ENCODE measurements at places on chromosomes 12 and 14.

GRCh38 chr12:108143144-108143543 is 14.1 kb downstream of the WSCD2 start:
- no peak for DNase-seq

- DNase-seq = no peak
These were observed 77.2 kb upstream of the PRICKLE1 start for GRCh38 chr12:42666671-42667243.

DNA sequence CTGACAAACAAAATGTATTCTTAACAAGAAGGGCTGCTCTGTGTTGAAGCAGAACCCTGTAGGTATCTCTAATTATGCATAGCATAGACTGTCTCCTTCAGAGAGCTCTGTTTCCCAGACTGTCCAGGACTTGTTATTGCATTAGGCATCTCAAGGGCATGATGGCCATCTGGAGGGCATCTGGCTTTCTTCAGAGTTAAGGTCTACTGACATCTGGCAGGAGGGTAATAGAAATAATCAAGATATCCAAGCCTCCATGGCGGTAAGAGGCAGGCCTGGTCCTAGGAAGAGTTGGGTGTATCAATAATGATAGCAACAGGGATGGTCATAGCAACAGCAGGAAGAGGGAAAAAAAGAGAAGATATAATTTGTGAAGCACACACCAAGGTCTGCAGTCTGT is 161.2 kb downstream of the TTC8 start:
- DNase-seq = no peak

DNA sequence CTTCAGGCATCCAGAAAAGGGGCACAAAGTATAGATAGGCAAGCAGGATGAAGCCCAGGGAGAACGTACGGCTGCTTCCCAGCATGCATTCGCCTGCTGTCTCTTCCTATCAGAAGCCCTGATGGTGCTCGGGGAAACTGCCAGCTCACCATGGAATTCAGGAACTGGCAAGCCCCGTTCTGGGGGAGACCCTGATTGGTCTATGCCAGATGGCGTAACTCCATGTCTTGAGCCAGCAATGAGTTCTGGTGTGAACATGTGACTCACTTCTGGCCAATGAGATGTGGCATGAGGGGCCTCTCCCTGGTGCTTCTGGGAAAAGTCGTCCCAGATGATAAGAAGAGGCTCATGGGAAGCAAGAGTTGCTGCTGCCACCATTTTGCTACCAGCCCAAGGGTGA is 270.8 kb downstream of the BCL11B start:
- no peak for DNase-seq

- no peak for DNase-seq
These were observed 778 bp downstream of the SLC8B1 start for GRCh38 chr12:113333877-113334785.

DNA sequence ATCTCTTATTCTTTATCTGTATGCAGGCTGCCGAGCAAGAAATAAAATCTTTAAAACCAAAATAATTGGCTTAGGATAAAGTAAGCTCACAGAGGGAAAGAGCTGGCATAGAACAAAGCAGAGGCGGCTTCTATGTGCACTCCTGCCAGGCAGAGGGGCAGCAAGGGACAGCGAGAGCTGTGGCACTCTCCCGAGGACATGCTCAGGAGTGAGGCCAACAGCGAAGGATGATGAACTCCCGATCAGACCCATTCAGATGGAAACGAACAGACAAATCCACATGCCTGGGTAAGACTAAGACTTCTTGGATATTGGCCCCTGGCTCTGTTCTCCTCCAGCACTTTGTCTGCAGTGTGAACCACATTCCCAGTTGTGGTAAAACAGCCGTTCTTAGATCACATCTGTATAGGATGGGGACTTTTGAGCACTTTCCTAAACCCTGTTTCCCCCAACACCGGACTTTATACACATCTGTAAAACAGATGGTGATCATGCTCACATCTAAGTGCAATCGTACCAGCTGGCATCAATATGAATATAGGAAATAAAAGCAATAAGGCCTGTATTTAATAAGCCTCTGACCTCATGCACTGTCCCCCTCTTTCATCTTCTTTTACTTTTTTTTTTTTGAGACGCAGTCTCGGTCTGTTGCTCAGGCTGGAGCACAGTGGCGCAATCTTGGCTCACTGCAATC is 134.1 kb downstream of the PPM1H start:
- no peak for DNase-seq

GRCh38 chr12:70243510-70244371 is 508 bp downstream of the CNOT2 start:
- no peak for DNase-seq

- DNase-seq = no peak
These were observed 86.7 kb upstream of the FZD10 start for GRCh38 chr12:130075497-130076076.

- DNase-seq = no peak
These were observed at the start of gene CD4 for GRCh38 chr12:6788972-6789924. CD4 (plus strand) TSS chr12:6789528; CDS start chr12:6800139, 10,611 bp downstream.

DNA sequence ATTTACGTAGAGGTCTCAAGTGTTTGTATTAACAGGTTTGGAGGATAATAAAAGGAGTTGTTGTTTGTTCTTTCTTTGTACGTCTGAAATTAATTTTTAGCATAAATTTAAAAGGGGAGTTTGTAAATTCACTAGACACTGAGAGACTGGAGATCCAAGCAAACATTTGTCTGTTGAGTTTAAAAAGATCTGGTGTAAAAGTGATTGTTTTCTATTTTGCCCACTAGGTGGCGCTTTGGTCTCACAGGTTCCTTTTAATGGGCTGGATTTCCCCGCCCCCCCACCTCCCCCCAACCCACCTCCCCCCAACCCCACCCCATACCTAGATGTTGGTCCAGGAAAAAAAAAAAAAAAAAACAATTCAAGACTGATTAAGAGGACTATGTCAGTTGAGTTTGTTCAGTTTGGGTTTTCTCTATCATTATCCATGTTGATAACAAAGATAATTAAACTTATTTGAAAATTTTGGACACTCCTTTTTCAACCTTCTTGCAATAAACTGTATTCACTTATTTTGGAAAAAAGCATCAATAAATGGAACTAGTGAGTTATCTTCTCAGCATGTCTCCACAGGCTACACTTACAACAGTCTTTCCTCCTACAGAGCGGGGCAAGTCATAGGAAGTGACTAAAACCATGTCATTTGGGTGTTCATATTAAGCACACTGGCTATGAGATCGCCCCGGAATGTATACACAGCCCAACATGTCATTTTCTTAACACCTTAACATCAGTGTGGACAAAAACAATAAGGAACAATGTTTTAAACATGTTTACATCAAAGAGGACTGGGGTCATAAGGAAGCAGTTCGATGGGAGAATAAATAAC is 841.1 kb downstream of the NRXN3 start:
- no peak for DNase-seq

- no peak for DNase-seq
These were observed 127.3 kb upstream of the HIF1A start for GRCh38 chr14:61567838-61568571.

- DNase-seq = no peak
These were observed 98.7 kb upstream of the PLXNC1 start for GRCh38 chr12:94049718-94050117.

- DNase-seq = no peak
These were observed 28.1 kb downstream of the CRADD start for GRCh38 chr12:93705237-93705636.

DNA sequence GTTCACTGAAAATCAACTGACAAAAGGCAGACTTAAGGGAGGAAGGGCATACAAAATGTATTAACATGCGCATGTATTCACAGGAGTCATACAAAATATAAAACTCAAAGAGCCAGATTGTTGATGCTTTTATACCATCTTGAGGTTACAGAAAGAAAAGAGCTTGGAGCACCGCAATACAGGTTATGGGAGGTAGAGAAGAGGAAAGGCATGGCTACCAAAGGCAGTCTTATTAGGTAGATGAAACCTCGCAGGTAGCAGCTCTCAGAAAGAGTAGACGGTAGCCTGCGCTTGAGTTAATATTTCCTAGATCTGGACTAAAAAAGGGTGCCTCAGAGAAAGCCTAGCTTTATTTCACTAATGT is 69.0 kb upstream of the DHRS4 start:
- DNase-seq = no peak

GRCh38 chr12:39795481-39795880 is 175.9 kb upstream of the ABCD2 start:
- no peak for DNase-seq

- DNase-seq = no peak
These were observed 55.3 kb downstream of the LRCOL1 start for GRCh38 chr12:132554845-132555630.

DNA sequence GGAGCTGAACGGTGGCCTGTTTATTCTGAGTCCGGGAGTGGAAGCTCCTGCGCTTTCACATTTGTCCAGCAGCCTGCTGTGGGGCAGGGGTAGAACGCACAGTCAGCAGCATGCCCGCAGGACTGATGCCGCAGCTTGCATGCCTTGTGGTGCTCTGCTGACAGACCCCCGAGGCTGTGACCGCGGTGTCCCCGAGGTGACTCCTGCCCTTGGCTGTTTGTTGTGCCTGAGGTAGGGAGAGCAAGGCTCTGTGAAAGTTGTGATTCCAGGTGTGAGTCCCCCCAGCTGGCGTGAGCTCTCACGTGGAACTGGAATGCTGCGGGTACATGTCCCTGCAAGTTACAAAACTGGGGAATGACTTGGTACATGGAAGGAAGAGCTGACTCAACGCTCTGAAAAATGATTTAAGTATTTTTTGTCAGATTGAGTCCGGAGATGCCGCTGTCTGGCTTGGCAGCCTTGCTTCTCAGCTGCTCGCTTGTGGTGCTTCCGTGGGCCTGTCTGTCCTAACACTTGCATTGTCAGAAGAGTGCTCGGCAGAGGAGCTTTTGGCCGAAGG is 18.1 kb downstream of the MLXIP start:
- no peak for DNase-seq

GRCh38 chr12:59115995-59116394 is 195.7 kb upstream of the LRIG3 start:
- no peak for DNase-seq

DNA sequence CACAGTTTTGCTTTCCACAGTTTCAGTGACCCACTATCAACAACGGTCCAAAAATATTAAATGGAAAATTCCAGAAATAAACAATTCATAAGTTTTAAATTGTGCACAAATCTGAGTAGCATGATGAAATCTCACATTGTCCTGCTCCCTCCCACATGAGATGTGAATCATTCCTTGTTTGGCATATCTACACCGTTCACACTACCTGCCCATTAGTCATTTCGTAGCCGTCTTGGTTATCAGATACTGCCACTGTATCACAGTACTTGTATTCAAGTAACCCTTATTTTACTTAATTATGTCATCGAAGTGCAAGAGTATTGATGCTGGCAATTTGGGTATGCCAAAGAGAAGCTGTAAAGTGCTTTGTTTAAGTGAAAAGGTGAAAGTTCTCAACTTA is 145.3 kb downstream of the SLC5A8 start:
- no peak for DNase-seq

- DNase-seq = no peak
These were observed 254.4 kb downstream of the DAD1 start for GRCh38 chr14:22334627-22335026.

DNA sequence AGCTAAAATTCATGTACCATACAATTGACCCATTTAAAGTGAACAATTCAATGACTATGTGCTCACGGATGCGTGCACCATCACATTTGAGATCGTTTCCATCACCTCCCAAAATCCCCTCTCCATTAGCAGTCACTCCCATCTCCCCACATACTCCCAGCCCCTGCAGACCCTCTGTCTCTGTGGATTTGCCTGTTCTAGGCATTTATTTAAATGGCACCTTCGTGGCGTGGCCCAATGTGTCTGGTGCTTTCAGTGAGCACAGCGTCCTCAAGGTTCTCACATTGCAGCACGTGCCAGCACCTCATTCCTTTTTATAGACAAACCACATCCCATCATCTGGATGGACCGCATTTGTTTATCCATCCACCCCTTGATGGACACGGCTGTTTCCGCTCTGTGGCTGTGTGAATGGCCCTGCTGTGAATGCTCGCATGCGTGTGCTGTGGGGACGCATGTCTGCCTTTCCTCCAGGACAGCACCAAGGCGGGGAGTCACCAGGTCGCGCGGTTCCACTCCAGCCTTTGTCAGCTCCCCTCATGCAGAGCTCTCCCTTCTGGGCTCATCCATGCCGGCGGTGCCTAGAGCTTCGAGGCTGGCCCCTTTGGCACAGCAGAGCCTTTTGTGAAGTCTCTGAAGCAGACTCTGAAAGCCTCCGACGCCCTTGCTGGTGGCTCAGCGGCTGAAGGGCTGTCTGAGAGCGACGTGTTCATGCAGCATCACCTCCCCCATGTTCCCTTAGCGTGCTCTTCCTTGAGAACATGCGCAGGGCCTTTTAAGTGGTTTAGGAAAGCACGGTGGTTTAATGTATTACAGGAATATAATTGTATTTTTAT is 184.4 kb downstream of the KIF26A start:
- DNase-seq = no peak

DNA sequence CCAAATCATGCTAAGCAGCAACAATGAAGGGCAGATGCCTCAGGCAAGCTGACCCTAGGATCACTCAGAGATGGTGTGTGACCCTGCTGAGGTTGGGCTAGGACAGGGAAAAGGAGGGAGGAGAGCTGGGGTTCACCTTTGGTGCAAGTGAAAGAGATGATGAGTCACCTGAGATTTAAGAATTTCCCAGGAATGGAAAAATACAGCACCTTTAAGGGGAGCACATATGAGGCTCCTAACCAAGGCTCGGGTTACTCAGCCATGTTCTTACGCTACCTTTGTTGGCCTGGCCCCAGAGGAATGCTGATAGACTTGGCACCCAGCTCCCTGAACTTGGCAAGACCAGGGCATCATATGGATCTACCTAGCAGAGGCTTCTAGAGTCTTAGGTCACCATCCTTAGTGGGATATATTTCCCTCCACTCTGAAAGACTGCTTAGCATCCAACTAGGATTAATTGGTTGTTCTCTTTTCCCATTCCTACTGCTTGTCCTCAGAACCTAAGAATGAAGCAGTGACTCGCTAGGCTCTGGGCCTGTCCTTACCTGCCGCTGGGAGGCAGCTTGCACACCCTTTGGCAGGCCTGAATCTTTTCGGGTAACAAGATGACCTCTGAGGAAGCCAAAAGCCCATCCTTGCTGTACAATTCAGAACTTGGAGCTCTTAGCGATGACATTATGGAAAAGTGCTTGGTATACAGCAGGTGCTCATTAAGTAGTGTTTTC is 4.0 kb upstream of the NAA25 start:
- DNase-seq = no peak

DNA sequence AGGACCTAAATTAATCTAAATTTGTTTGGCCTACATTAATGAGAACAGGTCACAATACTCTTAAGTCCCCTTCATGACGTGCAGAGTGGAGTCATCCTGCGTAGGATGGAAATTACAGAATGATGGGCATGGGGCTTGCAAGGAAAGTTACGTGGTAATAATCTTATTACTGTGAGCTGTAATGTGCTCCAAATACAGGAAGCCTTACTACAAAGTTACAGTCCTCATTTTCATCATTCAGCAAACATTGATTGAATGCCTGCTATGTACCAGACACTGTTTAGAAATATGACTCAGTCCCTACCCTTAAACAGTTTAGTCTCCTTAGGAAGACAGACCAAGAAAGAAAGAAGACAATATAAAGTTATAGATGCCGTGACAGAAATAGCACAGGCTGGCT is 9.4 kb downstream of the HIGD1C start:
- no peak for DNase-seq

GRCh38 chr14:74932401-74932901 is 9.4 kb upstream of the RPS6KL1 start:
- no peak for DNase-seq

Measured in NCI-H1436 treated with DMSO at 0.1 percent for 48 hours (cell line).